ENCODE measurements at places on chromosomes 1 and 21. TPM values are rescaled to one million over a fixed set of nuclear protein-coding genes. Genes with fewer than 3 reads are reported as not detected.

The UTS2 gene
- total RNA-seq = 0.16 TPM

The GUCA2A gene
- not detected for total RNA-seq

The LDLRAP1 gene
- 10.6 TPM for total RNA-seq

The CLCA1 gene
- total RNA-seq = not detected

The KRTAP19-3 gene
- total RNA-seq = not detected

The CYP4A22 gene
- not detected for total RNA-seq

The CD52 gene
- total RNA-seq = 3.3 TPM

The FOXD2 gene
- total RNA-seq = 0.85 TPM

The DNASE2B gene
- total RNA-seq = not detected

The NOC2L gene
- 27.1 TPM for total RNA-seq

The LRRN2 gene
- 0.90 TPM for total RNA-seq

The FABP3 gene
- 42.1 TPM for total RNA-seq

The BGLAP gene
- 0.42 TPM for total RNA-seq

The OLFML3 gene
- total RNA-seq = 206 TPM

The LY9 gene
- 0.11 TPM for total RNA-seq

The CCDC30 gene
- 7.2 TPM for total RNA-seq

The F13B gene
- total RNA-seq = not detected

The OR2T3 gene
- not detected for total RNA-seq

The CFAP74 gene
- 0.11 TPM for total RNA-seq

The ERG gene
- 17.1 TPM for total RNA-seq

The AIM2 gene
- total RNA-seq = 3.0 TPM

The FCRL2 gene
- 0.26 TPM for total RNA-seq

The FAM151A gene
- total RNA-seq = not detected
